ENCODE measurements at places on chromosomes 1 and 21. TPM values are rescaled to one million over a fixed set of nuclear protein-coding genes. Genes with fewer than 3 reads are reported as not detected.

Gene FAM72D
- total RNA-seq = 9.4 TPM

Gene UBL4B
- not detected for total RNA-seq

Gene SUSD4
- total RNA-seq = 0.18 TPM

Gene ADAMTS5
- not detected for total RNA-seq

Gene DYNLT4
- 0.28 TPM for total RNA-seq

Gene TP73
- total RNA-seq = 0.63 TPM

GRCh38 chr1:117697220-117697781 is 91.5 kb downstream of the TENT5C start:
- no peaks in the 10 kb centered on the region for H3K36me3 ChIP-seq
- no peaks in the 10 kb centered on the region for H3K4me1 ChIP-seq
- no peak overlapping the region for H3K27ac ChIP-seq
- no peak overlapping the region for H3K4me3 ChIP-seq
- H3K27me3 ChIP-seq = no peaks in the 10 kb centered on the region

DNA sequence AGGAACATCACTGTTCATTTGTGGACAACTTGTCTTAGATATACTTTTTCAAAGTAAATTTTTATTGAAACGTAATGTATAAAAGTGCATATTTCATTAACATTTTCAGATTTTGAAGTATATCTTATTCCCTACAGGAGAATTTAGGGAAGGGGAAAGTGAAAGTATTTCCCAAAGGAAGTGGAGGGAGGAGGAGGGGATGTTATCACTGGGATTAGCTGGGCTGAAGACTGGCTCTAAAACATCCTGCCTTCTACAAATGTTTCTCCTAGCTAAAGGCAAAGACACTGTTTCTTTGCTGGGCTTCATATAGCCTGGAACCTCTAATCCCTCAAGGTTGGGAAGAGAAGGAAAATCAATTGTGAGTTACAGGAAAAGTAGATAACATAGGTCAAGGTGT is 7.1 kb upstream of the ZNF697 start:
- no peak for DNase-seq
- H3K27ac ChIP-seq = no peak overlapping the region
- no peaks in the 10 kb centered on the region for H3K36me3 ChIP-seq
- H3K4me3 ChIP-seq = no peak overlapping the region
- H3K4me1 ChIP-seq = no peaks in the 10 kb centered on the region

DNA sequence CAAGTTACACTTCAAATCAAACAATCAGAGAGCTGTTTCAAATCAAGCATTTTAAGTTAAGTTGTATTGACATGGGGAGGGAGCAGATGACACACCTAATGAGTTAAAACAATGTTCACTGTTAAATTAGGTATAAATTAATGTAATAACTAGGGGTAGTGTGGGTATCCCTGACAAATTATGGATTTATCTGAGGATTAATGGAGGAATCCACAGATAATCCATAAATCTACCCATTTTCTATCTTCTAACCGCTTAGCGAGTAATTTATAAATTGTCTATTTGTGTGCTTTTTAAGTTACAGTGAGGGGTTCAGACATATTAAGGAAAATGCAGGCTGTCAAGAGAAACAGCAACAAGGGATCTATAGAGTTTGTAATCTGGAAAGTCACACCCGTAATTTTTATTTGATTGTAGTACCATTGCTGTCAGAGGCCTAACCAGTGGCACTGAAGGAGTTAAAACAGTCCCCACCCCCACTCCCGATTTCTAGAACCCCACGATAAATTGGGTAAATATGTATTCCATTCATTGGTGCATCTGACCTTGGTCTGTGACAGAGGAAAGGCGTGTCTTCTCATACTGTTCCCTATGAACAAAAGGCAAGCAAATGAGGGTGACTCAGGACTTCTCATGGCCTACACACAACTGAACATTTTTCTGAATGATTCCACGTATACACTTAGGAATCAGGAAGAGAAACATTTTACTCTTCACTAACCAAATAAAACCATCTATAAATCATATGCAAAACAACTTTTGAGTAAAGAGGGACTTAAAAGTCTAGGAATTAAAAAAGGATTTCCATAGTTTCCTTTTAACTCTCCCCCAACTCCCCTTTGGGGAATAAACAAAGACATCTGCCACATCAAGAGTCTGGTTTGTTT is 7.4 kb downstream of the IRF2BP2 start:
- no peaks in the 10 kb centered on the region for H3K27me3 ChIP-seq
- peaks cover 7% of the 10 kb centered on the region for H3K36me3 ChIP-seq
- H3K4me1 ChIP-seq = peaks cover 78% of the 10 kb centered on the region

- H3K27ac ChIP-seq = no peak overlapping the region
- no peak overlapping the region for H3K4me3 ChIP-seq
Measured at GRCh38 chr1:165542015-165542631, 1.7 kb upstream of the LRRC52 start.

DNA sequence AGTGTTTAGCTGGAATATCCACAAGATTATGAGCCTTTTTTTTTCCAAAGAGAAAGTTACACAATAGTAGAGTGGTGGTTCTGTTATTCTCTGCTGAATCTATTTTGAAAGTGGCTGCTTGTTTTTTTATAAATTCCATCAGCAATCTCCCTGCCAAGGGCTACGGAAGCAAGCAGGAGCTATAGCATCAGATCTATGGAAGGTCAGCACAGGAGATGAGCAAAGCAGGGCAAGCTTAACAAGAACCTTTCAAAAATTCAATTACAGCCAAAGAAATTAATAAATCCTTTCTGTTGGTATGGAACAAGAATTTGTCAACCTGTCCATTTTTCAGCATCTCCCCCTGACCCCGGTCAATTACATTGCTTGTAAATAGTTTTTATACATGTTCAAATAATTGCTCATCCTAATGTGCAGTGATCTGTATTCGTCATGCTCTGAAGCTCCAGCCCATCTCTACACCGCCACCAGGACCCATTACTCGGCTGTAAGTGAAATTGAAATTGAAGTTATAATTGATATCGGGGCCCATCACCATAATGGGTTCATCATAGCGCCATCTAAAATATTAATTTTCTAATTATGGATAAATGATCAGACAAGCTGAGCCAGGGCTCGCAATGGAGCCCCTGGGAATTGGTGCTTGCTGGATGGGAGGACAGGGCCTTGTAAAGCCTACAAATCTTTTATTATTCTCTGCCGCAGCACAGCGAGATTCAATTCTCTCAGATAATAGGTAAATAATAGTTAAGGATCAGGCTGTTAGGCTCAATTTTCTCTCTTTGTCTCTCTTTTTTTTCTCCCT is 215.1 kb downstream of the ATG4C start:
- no peak for DNase-seq
- H3K27ac ChIP-seq = no peak overlapping the region
- no peaks in the 10 kb centered on the region for H3K4me1 ChIP-seq
- H3K27me3 ChIP-seq = no peaks in the 10 kb centered on the region
- H3K36me3 ChIP-seq = no peaks in the 10 kb centered on the region

GRCh38 chr21:28922368-28922767 is 70.3 kb downstream of the LTN1 start:
- H3K27me3 ChIP-seq = no peaks in the 10 kb centered on the region
- DNase-seq = no peak
- no peaks in the 10 kb centered on the region for H3K4me1 ChIP-seq

GRCh38 chr21:36654324-36654723 is 44.6 kb upstream of the SIM2 start:
- no peak for DNase-seq
- H3K27me3 ChIP-seq = no peaks in the 10 kb centered on the region
- no peaks in the 10 kb centered on the region for H3K4me1 ChIP-seq

- no peaks in the 10 kb centered on the region for H3K36me3 ChIP-seq
- H3K4me3 ChIP-seq = no peak overlapping the region
- DNase-seq = no peak
- H3K27me3 ChIP-seq = no peaks in the 10 kb centered on the region
- no peaks in the 10 kb centered on the region for H3K4me1 ChIP-seq
Measured at GRCh38 chr1:232835166-232835565, 29.9 kb downstream of the MAP10 start.

DNA sequence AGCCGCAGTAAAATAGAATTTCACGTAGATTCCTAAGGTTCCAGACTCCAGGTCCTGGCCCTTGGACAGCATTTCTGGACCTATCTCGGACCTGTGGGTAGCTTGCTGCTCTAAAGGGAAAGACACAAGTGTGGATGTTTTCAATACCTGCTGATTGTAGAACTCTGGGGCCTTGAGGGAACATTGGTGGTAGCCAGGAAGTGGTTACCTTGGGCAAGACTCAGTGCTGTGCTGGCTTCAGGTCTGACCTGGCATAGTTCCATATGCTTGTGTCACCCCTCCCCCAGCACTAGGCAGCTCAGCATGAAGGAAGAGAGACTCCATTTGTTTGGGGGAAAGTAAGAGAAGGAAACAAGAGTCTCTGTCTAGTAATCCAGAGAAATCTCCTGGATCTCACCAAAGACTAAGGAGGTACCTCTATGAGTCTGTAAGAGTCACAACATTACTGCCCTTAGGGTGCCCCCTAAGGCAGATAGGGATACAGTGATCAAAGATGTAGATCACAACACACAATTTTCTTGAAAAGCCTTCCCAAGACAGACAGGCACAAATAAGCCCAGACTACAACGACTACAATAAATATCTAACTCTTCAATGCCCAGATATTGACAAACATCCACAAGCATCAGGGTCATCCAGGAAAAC is 398.8 kb downstream of the TGFB2 start:
- no peak overlapping the region for H3K27ac ChIP-seq
- DNase-seq = no peak
- H3K27me3 ChIP-seq = no peaks in the 10 kb centered on the region
- H3K4me1 ChIP-seq = no peaks in the 10 kb centered on the region
- no peak overlapping the region for H3K4me3 ChIP-seq

DNA sequence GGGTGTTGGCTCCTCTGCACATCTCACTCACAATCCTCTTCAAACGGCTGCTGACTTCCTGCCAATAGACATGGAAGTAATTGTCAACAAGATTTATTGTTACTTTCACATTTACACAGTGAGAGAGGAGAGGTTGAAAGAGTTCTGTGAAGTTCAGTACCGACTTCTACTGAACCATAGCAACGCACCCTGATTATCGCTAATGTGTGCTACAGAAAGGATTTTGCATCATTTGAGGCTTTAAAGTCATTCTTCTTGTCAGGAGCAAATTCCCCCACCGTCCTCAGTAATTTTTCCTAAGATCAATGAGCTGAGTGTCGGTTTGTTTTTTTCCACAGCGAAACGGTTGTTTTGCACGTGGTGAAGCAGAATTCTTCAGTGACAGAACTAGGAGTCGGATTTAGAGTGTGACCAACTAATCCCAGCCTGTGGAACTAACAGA is 361.0 kb downstream of the ADGRL2 start:
- DNase-seq = no peak
- H3K4me1 ChIP-seq = no peaks in the 10 kb centered on the region
- H3K36me3 ChIP-seq = no peaks in the 10 kb centered on the region
- no peak overlapping the region for H3K27ac ChIP-seq
- no peaks in the 10 kb centered on the region for H3K27me3 ChIP-seq

DNA sequence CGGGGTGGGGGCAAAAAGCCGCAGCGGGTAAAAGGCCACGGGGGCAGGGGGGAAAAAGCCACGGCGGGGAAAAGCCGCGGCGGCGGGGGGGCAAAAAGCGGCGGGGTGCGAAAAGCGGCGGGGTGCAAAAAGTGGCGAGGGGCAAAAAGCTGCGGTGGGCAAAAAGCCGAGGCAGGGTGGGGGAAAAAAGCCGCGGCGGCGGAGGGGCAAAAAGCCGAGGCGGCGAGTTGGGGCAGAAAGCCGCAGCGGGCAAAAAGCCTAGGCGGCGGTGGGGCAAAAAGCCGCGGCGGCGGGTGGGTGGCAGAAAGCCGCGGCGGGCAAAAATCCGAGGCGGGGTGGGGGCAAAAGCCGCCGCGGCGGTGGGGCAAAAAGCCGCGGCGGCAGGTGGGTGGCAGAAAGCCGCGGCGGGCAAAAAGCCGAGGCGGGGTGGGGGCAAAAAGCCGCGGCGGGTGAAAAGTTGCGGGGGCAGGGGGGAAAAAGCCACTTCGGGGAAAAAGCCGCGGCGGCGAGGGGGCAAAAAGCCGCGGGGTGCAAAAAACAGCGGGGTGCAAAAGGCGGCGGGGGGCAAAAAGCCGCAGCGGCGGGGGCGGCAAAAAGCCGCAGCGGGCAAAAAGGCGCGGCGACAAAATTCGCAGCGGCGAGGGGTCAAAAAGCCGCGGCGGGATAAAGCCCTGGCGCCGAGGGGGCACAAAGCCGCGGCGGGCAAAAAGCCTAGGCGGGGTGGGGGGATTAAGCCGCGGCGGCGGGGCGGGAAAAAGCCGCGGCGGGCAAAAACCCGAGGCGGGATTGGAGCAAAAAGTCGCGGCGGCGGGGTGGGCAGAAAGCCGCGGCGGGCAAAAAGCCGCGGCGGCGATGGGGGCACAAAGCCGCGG is 3901.2 kb downstream of the SRGAP2C start:
- peak; percentile 23 for DNase-seq
- H3K4me3 ChIP-seq = no peak overlapping the region
- no peak overlapping the region for H3K27ac ChIP-seq
- no peaks in the 10 kb centered on the region for H3K27me3 ChIP-seq
- no peaks in the 10 kb centered on the region for H3K36me3 ChIP-seq
- no peaks in the 10 kb centered on the region for H3K4me1 ChIP-seq

DNA sequence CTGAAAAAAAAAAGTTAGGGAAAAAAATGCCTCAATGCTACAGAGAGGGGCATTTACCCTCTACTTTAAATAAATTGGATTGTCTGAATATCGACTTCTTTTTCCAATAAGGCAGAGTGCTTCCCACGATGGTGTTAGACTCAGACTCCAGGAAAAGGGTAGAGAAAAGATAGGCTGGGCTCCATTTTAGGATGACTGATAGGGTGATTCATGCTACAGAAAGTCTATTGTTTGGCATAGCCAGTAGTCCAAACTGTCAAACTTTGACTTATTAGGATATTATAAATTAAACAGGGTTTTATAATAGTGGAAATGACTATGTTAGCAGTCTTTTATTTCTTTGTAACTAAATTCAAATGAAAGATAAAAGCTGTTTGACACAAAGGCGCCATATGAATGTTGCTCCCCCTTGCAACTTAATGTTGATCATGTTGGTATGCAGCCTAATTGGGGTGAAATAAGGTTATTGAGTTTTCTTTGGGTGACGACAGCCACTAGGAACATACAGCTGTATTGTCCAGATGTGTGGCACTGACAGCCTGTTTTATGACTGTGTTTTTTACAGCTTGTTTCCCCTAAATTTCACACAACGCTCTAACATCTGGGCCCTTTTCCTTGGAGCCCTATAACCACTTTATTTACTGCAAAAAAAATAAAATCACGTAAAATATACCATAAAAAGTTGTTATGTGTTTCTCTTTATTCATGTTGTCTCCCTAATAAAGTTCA is 69.3 kb downstream of the SPAG17 start:
- H3K27me3 ChIP-seq = no peaks in the 10 kb centered on the region
- no peak overlapping the region for H3K4me3 ChIP-seq
- H3K36me3 ChIP-seq = no peaks in the 10 kb centered on the region
- DNase-seq = no peak
- no peaks in the 10 kb centered on the region for H3K4me1 ChIP-seq

DNA sequence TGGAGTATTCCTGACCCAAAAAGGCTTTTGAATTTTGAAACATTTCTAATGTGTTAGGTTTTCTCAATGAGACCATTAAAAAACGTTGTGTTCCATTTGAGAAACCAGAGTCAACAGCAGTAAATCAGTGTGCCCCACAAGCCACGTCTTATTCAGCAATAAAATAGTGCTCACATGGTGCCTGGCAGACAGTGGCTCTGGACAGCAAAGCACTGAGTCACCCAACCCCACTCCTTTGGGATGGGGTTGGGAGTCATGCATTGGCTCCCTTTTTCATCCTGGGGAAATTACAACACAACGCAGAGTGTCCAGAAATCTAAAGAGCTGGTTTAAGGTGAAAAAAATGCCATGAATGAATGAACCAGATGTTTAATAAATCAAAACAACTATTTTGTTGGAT is 46.5 kb downstream of the KCNJ15 start:
- peaks cover 15% of the 10 kb centered on the region for H3K4me1 ChIP-seq
- H3K27ac ChIP-seq = no peak overlapping the region
- H3K27me3 ChIP-seq = no peaks in the 10 kb centered on the region
- no peak overlapping the region for H3K4me3 ChIP-seq
- no peak for DNase-seq

All from CD8-positive, alpha-beta memory T cell (primary cell).